ENCODE measurements at places on chromosomes 7 and 10.

GRCh38 chr10:543862-544822 is 145.3 kb downstream of the DIP2C start:
- DNase-seq: no peak

DNA sequence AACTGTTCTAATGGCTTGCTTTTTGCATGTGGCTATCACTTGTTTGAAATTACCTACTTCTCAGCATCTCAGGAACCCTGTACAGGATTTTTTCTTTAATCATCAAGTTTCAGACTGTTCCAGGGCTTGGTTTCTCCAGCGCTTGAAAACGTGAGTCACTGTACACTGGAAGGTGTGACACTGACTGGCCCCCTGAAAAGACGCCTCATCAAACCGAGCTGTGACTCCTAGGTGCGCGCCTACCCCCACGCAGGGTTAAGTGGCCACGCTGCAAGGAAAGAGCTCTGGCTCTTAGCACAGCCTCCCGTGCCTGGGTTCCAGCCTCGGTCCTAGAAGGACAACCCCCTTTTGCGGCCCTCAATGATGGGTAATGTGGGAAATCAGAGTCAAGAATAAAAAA is 81.0 kb downstream of the EBF3 start:
- DNase-seq: no peak

- no peak for DNase-seq
These were observed 118.0 kb upstream of the PRSS58 start for GRCh38 chr7:142375710-142376313.

DNA sequence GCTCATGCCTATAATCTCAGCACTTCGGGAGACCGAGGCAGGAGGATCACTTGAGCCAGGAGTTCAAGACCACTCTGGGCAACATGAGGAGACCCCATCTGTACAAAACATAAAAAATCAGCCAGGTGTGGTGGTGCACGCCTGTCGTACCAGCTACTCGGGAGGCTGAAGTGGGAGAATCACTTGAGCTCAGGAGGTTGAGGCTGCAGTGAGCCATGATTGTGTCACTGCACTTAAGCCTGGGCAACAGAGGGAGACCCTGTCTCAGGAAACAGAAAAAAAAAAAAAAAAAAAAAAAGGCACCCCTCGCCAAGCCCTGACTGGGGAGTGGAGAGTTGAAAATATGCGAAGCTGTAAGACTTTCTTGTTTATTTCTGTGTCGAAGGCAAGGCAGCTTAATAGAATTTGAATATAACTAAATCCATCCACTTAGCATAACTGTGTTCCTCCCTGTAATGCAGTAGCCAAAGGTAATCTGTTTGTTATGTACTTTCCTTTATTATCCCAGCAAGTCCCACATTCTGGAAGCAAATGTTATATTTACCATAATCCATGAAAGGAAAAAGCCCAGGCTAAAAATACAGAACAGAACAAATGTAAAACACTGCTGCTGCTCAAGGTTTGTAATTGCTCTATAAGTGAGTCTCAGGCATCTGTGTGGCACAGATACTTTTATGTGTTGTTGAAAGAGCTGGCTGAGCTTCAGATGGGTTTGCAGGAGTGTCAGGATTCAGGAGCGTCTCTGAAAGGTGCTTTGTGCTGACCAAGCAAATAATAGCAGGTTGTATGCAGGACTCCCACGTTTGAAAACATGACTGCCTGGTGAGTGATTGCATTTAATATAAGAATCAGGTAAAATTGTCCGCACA is 127.2 kb downstream of the CELF2 start:
- no peak for DNase-seq

- DNase-seq: no peak
These were observed 84.7 kb downstream of the MMRN2 start for GRCh38 chr10:86872757-86873156.

GRCh38 chr10:33715303-33715975 is 381.0 kb upstream of the NRP1 start:
- DNase-seq: no peak

DNA sequence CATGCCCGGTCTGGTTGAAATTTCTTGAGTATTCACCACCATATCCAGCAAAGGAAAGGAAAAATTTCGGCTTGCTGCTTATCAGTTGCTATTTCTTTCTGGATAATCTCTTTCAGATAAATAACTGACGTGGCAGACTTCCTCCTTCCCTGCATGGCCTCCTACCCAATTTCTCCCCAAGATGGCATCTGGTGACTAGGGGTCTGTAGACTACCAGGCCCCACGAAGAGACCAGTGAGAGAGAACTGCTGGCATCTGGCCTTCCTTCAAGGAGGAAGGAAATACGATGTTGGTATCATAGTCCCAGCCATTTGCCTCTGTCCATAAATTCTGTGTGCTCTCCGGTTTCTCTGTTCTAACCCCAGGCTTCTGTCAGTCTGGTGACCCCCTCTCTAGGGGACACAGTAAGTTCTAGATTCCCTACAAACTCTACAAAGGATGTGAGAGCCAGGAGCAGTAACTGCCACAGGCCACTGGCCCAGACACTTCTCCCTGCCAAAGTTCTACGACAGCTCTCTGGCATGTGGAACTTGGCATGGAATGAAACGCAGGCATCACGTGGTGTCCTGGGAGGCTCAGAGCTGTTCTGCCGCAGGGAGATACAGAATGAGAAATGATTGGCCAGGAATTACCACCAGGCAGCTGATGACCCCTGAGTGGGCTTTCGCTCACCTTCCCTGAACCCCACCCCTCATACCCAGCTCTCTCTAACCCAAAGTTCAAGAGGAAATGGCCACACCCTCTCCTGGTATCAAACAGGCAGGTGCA is 30.0 kb upstream of the MSRB2 start:
- DNase-seq: peak; percentile 84

GRCh38 chr7:47785923-47786556 is 162.2 kb downstream of the PKD1L1 start:
- no peak for DNase-seq

DNA sequence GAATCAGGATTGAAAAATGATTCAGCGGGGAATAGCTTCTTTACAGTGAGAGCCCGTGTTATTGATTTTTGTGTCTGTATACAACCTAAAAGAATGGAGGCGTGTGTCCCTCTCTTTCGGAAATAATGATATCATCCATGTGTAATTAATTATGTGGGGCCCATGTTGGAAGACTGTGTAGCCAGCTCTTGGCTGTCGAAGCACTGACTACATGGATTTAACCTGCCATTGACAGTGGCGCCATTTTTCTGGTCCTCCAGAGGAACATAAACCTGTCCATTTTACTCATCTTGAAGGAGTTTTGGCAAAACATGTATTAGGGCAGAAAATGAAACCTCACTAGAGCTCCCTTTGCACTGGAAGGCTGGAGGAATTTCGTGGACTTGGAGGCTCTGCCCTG is 119.6 kb downstream of the ITIH5 start:
- DNase-seq: no peak

DNA sequence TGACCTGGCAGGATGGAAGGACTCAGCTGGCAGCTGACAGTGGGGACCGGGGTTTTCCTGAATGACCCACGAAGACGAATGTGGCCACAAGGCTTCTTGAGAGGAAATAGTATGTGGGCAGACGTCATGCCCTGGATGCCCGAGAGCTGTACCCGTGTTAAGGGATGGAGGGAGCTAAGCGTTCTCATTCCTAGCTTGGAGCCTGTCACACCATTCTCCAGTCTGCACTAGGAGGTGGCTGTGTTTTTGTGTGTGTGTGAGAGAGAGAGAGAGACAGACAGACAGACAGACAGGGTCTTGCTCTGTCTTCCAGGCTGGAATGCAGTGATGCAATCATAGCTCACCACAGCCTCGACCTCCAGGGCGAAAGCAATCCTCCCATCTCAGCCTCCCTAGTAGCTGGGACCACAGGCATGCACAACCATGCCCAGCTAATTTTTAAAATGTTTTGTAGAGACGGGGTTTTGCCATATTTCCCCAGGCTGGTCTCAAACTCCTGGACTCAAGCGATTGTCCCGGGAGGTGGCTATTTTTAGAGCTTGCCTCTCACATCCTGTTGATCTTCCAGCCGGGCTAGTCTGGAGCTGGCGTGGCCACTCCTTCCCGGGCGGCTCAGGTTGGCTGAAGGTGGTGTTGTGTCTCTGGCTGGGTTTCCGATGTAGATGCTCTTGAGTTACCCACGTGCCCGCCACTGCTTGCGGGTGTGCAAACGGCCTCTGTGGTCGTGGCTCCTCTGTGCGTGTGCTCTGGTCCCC is 2.1 kb downstream of the AMZ1 start:
- no peak for DNase-seq

DNA sequence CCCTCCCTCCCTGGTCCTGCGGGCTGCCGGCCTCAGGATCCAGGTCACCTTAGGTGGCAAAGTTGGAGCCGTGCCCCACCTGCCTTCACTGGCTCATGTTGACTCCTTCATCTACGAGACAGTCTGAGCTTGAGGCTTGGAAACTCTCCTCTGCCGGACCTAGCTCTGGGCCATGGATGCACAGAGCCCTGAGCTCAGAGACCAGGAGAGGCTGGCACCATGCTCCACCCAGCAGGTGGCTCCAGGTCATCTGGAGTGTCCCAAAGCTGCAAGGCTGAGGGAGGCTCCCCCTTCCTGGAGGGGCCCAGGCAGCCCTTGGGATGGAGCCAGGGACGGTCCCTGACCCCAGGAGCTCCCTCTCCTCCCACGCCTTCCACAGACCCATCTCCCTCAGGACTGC is 81.3 kb downstream of the PDGFA start:
- no peak for DNase-seq

DNA sequence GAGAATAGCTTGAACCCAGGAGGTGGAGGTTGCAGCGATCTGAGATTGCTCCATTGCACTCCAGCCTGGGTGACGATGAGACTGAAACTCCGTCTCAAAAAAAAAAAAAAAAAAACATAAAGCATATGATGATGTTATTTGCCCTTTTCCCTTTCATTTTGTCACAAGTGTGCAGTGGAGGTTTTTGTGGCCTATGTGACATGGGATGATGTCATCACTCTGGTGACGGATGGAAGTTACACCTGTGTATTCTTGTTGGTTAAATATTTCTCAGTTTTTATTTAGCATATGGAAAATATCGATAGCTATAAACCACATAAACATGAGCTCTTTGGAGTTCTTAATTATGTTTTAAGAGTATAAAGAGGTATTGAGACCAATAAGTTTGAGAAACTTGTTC is 71.8 kb upstream of the EMX2 start:
- no peak for DNase-seq

GRCh38 chr10:112446055-112446854 is 459 bp downstream of the ZDHHC6 start:
- DNase-seq: no peak

DNA sequence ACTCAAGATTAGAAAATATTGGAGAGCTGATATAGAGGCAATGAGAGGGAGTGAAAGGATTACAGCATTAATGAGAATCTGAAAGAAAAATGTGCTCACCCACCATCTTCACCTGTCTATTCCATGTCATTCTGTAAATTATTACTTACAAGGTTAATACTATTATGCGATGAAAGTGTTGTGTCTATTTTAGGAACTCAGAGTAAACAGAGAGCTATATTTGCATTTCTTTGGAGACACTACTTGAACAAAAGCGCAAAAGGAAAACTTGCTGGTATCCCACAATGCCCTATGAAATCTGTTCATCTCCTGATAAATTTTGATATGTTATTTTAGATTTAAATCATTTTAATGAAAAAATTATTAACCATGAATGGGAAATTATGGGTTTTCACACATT is 196.1 kb downstream of the ZEB1 start:
- DNase-seq: no peak

GRCh38 chr7:144508702-144509101 is 105.2 kb upstream of the NOBOX start:
- no peak for DNase-seq

GRCh38 chr10:6164271-6165095 is 38.2 kb upstream of the PFKFB3 start:
- no peak for DNase-seq

DNA sequence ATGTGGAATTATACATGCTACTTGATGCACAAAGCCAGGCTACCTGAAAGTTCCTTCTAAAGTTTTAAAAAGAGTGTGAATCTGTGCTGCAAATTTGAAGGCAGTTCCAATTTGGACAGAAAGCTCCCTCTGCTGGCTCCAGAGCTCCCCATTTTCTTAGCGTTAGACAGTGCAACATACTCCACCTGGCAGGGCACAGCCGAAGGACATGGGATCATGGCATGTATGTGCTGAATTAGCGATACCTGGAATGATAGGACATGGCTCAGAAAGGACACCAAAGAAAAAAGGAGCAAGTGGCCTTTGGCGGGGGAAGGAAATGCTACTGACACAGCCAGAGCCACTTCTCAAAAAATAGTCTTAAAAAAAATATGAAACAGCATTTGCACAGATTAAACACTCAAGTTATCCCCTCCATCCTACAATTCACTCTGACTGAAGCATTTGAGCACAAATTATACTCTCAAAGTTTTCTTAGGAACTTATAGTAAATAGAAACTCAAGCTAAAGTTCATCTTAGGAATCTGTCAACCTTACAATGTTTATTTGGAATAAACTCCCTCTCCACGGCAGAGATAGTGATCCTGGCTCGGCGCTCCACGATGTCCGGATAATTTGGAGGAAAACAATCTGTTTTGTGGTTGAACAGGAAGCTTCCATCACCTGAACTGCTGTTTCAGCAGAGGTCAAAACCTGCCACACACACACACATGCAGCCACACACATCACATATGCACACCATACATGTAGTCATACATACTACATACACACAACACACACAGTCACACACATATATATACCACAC is 80.0 kb downstream of the C7orf25 start:
- DNase-seq: peak; percentile 27

DNA sequence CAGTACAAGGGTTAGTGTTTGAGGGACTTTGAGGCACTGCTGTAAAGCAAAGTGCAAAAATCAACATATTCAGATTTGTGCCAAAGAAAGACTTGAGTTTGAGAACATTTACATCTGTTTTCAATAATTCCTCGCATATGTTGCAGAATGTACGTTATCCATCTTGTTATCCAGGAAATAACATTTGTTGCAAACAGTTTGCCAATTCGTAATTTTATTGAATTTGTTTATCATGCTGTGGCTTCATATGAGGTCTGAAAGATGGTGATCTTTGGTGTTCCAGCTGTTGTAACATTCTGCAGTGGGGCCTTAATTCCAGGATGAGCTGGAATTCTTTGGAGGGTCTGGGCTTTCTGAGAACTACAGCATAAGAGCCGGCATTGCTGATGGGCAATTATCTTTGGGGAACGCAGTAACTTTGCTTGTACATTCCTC is 396.2 kb downstream of the LRMDA start:
- no peak for DNase-seq

- no peak for DNase-seq
These were observed 49.3 kb downstream of the FBXL13 start for GRCh38 chr7:103025341-103025740.

DNA sequence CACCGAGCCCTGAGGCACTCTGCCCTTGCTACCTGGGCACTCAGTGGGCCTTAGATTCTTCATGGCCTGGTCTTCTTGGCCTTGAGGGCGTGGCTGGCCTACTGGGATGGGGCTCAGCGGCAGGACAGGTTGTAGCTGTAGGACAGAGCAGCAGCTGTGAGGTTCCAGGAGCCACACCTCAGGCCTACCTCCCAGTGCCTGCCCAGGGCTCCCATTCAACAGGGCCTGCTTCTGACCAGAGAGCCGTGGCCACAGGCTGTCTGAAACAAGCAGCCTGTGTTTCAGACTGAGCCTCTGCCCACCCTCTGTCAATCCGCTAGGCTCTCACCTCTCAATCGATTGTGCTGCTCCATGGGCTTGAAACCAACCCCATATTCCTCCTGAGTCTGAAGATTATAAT is 928.0 kb upstream of the ZNF722 start:
- no peak for DNase-seq
